Stimulated activated memory B cell treated with anti-CD40 and anti-IgM and Interleukin-4, amounts not matched to agents 10 μg/mL and 1 μg/mL and 100 μg/mL, for 72 hours (primary cell): ENCODE measurements at places on chromosomes 12 and 14.

- no peak for ATAC-seq
Measured at GRCh38 chr12:31387466-31387865, 61.5 kb upstream of the SINHCAF start.

- peak; percentile 54 for ATAC-seq
Measured at GRCh38 chr14:52840877-52841276, 49.5 kb upstream of the GNPNAT1 start.

GRCh38 chr12:99824900-99825542, 159.7 kb downstream of the ANKS1B start:
- ATAC-seq, result no peak

GRCh38 chr14:38705220-38705619, 397.8 kb downstream of the SEC23A start:
- ATAC-seq, result no peak

DNA sequence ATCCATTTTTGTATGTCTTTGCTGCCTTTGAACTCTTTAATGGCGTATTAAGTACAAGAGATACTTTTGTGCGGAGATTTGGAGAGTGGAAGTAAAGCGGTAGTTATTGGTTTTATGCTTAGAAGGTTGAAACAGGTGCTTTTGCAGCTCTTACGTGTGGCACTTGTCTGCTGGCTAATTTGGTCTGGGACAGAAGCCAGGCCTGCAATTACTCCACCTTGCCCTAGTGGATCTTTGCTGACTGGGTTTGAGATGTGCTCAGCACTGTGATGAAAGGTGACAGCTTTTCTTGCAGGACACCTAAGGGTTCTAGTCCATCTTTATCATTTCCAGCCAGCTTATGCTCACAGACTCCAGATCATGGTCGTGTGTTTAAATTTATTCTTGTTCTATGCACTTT, 252.5 kb downstream of the RPL10L start:
- ATAC-seq, result no peak

DNA sequence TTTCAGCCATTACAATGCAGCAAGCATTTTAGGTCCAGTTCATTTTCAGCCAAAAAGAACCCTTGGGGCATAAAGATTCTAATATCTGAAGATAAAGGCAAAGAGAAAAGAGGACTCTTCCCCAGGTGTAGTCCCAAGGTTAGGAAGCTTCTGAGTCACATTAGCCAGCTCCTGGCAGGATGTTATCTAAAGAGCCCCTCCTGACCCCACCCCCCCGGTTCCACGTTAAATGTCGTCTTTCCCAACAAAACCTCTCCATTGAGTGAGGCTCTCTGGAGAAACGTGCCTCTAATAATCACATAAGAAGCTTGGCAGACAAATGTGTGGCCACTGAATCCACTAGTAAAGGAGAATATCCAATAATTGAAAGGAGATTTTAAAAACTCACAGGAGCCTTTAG, 267.7 kb downstream of the GALC start:
- no peak for ATAC-seq

DNA sequence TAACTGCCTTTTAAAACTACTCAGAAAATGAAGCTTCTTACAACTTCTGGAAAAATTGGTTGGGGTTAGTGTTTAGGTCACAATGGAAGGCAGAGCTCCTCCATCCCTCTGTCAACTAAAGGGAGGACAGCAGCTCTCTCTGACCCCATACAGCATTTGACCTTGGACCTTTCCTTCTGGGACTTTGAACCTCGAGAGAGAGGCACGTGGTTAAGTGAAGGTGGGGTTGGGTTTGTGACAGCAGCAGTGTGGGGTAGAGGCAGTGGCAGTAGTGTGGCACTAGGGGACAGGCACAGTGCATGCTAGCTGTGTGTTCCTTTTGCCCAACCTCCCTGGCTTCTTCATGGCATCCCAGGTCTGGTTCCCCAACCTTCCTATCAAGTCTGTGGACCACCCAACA, 9.4 kb upstream of the C12orf75 start:
- no peak for ATAC-seq

DNA sequence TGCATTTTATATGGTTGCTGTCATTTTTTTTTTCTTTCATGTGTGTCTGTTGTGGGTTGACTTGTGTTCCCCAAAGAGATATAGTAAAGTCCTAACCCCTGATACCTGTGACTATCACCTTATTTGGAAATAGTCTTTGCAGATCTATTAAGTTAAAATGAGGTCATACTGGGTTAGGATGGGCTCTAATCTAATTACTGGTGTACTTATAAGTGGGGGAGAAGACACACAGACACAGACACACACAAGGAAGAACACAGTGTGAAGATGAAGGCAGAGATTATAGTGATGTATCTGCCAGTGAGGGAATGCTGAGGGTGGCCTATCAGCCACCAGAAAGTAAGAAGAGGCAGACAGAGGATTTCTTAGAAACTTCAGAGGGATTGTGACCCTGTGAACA, 318.4 kb upstream of the ATP2B1 start:
- ATAC-seq, result no peak

DNA sequence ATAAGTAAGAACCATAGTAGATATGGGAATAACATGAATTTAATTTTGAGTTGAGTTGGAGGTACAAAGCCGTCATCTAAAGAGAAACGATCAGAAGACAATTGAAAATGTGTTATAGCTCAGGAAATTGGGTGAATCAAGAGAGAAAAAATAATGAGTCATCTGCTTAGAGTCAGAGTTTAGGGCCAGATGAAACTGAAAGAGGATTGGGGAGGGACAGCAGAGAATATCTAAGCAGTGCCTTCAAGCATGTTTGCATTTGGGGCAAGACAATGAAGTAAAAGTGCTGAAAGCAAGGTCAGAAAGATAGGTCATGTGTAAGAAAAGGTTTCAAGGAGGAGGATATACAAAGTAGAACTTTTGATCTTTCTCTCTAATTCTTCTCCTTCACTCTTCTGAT, 49.4 kb downstream of the SLC15A5 start:
- ATAC-seq, result no peak

DNA sequence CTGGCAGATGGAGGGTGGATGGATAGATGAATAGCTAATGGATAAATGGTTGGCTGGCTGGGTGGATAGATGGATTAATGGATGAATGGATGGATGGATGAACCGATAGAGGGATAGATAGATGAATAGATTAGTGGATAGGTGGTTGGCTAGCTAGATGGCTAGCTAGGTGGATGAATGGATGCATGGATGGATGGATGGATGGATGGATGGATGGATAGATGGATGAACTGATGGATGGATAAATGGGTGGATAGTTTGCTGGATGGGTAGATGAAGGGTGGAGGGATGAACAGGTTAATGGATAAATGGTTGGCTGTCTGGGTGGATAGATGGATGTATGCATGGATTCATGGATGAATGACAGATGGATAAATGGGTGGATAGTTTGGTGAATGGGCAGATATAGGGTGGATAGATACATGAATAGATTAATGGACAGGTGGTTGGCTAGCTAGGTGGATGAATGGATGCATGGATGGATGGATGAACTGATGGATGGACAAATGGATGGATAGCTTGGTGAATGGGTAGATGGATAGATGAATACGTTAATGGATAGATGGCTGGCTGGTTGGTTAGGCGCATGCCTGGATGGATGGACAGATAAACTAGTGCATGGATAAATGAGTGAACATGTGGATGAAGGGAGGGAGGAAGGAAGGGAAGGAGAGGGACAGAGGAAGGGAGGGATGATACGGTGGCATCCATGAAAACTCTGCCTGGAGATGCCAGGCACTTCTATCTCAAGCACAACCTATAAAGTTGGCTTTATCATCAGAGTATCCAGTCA, 8.1 kb downstream of the SERPINA9 start:
- no peak for ATAC-seq

DNA sequence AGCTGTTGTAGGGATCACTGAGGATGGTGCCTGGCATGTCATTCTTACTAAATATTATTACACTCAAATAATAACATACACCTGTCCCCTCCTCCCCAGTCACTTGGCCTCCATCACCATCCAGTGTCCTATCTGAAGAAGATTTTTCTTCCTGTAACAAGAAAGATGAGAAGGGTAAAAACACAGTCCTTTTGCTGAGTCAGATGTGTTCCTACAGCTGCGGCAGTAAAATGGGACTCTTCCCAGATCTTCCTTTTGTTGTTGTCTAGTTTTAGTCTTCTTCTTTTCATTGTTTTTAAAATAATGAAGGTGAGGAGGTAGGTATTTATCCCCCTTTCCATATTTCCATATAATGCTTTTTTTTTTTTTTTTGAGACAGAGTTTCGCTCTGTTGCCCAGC, 83.1 kb upstream of the RFLNA start:
- no peak for ATAC-seq

DNA sequence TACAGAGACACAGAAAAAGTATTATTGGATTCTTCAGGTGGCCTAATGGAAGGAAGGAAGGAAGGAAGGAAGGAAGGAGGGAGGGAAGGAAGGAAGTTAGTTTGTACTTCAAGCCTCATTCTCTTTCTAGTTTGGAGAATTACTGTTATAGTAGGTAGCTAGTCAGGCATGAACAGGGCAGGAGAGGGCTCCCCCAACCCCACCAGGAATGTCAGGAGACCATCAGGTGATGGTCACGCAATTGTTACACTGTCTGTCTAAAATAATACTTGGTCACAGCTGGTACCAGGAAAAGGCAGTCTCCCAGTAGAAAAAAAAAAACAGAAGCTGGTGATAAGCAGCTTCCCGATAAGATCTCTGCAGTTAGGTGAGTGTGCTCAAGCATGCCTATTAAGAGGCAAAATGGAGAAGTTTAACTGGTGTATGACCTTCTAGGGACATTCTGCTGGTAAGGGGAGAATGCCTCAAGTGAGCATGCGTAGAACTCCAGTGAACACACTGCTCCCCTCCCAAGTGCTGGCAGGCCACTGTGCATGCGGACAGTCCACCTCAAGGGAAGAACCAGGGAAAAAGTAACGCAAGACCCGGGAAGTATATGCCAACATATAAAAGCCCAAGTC, 358.4 kb upstream of the SOX5 start:
- ATAC-seq, result peak; percentile 56

DNA sequence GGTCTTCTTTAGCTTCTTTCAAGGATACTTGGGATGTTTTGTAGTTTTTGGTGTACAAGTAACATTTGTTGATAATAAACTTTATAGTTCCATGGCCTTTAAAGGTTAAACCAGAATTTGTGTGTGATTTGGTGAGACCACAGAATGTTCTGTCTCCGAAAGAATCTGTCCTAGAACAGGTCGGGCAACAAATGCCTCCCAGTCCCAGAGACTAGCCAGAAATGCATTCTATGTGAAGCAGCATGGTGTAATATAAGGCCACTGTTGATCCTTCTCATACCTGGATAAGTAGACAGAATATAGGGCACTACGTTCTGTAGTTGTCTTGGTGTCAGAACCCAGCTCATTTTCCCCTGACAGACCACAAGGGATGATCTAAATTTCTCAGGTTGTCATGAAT, 10.0 kb downstream of the STYK1 start:
- no peak for ATAC-seq

- ATAC-seq, result no peak
Measured at GRCh38 chr12:117051380-117051779, 47.8 kb downstream of the TESC start.

GRCh38 chr12:127389923-127390322, 877.0 kb upstream of the TMEM132C start:
- ATAC-seq, result no peak

GRCh38 chr14:69594846-69595245, 16.6 kb upstream of the SUSD6 start:
- no peak for ATAC-seq

DNA sequence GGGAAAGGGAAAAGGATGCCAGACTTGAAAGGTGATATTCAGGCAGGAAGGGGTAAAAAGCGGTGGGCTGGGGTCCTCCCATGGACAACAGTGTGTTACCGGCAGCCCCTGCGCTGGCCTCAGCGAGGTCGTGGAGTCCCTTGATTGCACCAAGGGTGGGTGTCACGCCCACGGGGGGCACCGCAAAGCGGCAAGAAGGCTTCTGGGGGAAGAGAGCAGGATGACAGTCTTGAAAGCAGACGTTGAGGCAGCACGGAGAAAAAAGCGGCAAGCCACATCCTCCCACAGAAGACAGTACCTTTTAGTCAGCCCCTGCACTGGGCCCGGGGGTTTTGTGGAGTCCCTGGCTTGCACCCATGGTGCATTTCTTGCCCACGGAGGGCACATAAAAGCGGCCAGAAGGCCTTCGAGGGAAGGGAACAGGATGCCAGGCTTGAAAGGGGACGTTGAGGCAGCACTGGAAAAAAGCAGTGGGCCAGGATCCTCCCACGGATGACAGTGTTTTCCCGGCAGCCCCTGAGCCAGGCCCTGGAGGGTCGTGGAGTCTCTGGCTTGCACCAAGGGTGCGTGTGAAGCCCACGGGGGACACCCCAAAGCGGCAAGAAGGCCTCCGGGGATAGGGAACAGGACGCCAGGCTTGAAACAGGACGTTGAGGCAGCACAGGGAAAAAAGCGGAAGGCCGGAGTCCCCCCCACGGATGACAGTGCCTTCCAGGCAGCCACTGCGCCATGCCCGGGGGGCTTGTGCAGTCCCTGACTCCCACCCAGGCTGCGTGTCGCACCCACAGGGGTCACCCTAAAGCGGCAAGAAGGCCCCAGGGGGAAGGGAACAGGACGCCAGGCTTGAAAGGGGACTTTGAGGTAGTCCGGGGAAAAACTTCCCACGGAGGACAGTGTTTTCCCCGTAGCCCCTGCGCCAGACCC, 162.2 kb upstream of the ALG10B start:
- ATAC-seq, result no peak

DNA sequence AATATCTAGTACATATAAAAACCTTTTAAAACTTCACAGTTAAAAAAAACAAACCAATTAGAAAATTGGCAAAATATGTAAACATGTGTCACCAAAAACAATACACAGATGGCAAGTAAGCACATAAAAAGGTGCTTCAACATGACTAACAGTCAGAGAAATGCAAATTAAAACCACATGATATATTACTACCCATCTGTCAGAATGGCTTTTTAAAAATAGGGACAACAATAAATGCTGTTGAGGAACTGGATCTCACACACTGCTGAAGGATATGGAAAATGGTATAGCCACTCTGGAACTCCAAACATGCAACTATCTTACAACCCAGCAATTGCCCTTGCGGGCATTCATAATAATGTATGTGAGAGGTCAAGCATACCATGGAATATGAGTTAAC, 1153.6 kb downstream of the FLRT2 start:
- no peak for ATAC-seq

GRCh38 chr12:66354291-66354690, 52.0 kb downstream of the HELB start:
- ATAC-seq, result no peak

GRCh38 chr12:1815814-1816729, 4.3 kb upstream of the LRTM2 start:
- no peak for ATAC-seq

DNA sequence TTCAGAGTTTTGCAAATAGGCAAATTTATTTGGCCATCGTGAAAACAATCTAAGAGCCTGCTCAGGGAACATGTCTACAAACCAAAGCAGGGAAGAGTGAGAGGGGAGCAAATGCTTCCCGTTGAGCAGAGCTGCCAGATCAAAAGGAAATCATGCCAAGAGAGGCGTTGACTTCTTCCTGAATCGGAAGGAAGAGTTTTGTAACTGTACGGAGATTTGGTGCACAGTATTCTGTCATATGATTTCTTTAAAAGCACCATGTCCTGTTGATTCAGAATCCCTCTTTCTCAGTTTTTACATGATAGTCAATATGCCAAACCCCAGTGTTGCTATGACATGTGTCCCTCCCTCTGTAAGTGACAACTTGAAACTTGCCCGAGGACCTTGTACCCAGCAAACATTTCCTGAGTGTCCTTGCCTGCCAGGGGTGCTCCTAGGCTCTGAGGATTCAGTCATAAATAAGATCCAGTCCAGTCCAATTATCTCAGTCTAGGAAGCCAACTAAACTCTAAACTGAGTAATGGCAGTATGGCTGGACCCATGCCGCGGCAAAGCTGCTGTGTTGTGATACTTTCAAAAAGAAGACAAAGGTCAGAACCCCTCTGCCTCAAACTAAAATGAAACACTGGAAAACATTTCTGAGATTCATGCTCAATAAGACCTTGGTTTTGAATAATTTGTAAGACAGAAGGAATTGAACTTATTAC, 300.1 kb upstream of the FKBP4 start:
- ATAC-seq, result no peak
